ENCODE measurements at places on chromosomes 1 and 21.

- DNase-seq: no peak
These were observed 511.0 kb upstream of the CAMK1G start for GRCh38 chr1:209072481-209072880.

- DNase-seq: no peak
These were observed 43.0 kb downstream of the JAK1 start for GRCh38 chr1:64923294-64923718.

- DNase-seq: no peak
These were observed 10.6 kb downstream of the TNFRSF1B start for GRCh38 chr1:12177156-12177998.

- no peak for DNase-seq
These were observed 12.6 kb downstream of the CD101 start for GRCh38 chr1:117014209-117014608.

DNA sequence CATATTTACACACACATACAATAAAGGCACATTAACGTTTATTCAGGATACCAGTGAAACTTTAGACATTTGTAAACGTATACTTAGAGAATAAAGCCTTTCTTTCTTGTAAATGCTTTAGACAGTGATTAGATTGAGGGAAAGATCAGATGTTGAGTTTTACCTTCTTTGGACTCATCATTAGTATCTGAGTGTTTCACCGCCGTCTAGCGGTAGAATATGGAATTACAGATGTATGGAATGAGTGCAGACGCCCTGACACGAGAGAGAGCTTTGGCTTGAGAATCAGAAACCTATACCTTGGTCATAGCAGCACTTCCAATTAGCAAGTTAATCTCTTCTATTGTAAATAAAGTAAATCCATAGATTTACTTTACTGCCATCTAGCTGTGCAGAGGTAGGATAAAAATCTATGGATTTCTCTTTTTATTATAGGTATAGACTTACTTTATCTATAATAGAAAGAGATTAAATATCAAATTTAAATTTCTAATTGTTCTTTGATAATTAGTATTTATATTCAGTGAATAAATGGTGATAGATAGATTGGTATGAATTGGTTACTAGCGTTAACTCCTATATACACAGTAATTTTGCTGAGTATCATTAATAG is 12.6 kb downstream of the FLG2 start:
- DNase-seq: peak; percentile 72

- peak; percentile 33 for DNase-seq
These were observed 338.1 kb upstream of the SNX7 start for GRCh38 chr1:98323388-98323787.

DNA sequence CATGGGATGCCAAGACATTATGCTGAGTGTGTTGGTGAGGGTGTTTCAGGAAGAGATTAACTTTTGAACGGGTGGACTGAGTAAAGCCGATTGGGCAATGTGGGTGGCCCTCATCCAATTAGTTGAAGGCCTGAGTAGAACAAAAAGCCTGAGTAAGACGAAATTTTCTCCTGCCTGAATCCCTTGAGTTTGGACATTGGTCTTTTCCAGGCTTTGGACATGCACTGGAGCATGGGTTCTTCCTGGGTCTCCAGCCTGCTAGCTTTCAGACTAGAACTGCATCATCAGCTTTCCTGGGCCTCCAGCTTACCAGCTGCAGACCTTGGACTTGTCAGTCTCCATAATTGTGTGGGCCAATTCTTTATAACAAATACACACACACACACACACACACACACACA is 63.6 kb downstream of the NIBAN1 start:
- no peak for DNase-seq

DNA sequence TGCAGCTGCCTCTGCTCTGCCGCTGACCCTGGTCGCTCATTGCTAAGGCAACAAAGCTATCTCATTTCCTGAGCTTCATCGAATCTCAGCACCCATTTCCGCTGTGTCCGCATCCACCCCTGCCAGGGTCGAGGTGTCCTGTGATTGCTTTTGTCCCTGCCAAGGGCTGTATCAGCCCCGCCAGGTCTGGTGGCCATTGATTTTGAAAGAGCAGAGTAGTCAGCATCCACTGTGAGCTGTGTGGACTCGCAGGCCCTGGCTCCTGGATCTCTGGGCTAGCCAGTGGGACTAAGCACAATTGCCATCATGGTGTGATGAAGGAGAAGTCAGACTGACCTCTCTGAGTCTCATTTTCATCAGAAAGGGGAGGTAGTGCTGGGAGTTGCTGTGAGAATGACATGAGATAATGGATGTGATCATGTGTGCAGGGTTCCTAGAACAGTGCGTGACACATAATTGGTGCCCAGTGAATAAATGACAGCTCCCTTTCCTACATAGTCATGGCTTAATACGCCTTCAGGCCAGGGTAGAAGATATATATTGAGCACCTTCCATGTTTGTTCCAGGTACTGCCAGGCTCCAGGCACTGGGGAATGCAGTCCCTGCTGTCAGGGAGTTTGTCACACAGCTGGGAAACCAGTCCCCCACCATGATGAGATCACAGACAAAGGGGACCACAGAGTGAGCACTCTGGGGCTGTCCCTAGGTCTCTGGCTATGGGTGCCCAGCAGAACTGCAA is 32.1 kb downstream of the NAV1 start:
- DNase-seq: no peak

DNA sequence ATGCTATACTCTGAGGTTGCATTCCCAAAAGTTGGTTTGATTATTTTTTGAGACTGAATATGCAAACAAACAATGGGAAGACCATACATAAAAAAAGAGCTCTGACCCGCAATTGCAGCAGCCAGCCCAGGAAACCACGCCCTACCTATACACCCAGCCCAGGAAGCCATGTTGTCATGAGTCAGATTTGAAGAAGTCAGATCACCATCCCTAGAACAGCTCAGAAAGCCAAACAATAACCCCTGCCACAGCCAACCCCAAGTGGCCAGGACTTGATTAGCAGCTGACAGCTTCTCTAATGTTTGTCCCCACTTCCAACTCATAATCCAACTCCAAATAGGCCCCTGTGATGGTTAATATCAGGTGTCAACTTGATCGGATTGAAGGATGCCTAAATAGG is 621.9 kb downstream of the NPHP4 start:
- no peak for DNase-seq

- DNase-seq: no peak
These were observed 164.6 kb downstream of the FASLG start for GRCh38 chr1:172823534-172823933.

GRCh38 chr1:186391841-186392240 is 16.2 kb downstream of the ODR4 start:
- DNase-seq: no peak
